ENCODE measurements at places on chromosomes 6 and 20.

DNA sequence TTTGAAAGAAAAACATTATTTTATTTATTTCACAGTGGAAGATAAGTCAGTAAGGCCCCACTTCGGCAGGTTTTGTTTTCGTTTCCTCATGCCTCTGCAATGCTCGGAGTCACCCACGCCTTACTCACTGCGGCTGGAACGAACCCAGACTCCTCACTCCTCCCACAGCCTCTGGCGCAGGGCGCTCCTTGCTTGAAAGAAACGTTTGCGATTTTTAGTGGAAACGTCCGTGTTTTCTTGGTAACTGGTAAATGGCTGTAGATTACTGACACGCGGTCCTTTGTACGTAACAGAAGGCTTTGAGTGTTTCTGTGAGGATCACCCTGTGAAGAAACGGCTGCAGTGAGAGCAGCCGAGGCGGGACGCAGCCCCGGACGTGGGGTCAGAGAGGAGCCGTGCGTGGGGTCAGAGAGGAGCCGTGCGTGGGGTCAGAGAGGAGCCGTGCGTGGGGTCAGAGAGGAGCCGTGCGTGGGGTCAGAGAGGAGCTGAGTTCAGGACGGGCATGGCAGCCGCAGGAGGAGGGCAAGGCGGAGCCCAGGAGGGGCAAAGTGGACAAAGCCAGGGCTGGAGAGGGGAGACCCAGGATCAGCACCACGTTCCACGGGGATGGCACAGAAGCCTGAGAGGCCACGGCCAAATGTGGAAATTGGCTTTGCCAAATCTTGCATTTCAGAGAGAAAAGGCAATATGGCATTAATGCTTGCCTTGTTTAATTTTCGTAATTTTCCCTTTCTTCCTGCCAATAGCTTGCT lies 198.6 kb upstream of the THBS2 start:
- DNase-seq = no peak

DNA sequence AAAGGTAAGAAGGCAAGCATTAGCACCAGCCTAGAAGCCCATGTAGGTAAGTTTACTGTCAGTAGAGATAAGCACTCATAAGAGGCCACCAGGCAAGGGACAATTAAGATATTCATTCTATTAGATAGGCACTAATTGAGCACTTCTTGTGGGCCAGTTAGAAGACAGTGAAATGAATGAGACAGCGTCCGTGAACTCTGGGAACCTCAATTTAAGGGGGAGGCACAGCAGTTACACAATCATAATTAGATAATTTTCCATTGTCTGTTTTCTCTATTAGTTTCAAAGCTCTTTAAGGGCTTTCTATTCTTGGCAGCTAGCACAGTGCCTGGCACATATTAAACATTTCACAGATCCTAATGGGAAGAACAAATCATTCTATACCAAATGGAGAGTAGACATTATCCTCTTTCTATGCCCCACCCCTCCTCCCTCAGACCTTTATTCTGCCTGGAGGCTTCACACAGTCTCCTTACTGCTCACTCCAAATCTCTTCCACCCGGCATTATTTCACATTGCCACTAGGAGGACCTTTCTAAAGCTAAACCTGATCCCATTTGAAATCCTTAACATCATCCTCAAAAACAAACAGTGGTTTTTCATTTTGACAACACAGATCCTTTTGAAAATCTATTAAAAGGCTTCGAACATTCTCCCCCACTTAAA lies 529.6 kb downstream of the ADGRB3 start:
- DNase-seq = no peak

- DNase-seq = no peak
Observed at GRCh38 chr6:67811239-67812037, 823.6 kb upstream of the ADGRB3 start.

DNA sequence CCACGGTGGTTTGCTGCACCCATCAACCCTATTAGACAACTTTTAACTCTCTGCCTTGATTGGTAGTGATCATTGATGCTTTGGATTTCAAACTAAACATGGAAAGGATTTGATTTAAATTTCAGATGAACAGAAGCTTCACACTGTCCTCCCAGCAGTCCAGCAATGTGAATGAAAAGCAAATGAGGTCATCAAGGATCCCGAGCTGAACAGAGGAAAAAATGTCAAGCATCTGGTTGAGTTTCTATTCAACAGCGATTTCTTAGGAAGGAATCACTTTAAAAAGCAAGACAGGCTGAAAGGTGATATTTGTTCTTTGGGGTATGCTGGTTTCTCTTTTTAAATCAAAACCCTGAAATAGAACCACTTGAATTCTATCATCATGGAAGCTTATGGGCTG lies 10.6 kb upstream of the SAMD3 start:
- DNase-seq = no peak

DNA sequence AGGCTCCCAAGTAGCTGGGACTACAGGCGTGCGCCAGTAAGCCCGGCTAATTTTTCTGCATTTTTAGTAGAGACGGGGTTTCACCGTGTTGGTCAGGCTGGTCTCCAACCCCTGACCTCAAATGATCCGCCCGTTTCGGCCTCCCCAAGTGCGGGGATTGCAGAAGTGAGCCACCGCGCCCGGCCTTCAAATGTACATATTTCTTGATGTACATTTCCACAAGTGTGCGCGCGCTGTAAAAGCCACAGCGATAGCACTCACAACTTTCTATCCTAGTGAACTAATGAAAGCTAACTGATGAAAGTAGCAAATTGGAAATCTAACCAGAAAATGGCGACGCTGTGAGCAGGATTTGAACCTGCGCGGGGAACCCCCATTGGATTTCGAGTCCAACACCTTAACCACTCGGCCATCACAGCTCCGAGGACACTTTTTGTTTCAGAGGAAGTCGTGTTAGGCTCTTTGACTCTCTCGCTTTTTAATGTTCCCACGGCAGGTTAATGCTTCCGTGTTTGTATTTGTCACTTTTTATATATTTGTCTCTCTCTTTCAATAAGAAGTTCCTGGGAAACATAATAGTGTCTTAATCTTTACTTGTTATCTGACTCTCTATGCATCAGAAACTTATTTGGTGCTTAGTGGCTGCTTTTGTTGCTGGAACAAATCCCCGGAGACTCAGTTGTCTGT lies 199.4 kb upstream of the ZNF184 start:
- DNase-seq = peak; percentile 48

- DNase-seq = no peak
Observed at GRCh38 chr6:50681213-50681824, 32.0 kb upstream of the TFAP2D start.

GRCh38 chr6:26156850-26157250 lies 69.6 kb downstream of the HFE start:
- DNase-seq = peak; percentile 78

DNA sequence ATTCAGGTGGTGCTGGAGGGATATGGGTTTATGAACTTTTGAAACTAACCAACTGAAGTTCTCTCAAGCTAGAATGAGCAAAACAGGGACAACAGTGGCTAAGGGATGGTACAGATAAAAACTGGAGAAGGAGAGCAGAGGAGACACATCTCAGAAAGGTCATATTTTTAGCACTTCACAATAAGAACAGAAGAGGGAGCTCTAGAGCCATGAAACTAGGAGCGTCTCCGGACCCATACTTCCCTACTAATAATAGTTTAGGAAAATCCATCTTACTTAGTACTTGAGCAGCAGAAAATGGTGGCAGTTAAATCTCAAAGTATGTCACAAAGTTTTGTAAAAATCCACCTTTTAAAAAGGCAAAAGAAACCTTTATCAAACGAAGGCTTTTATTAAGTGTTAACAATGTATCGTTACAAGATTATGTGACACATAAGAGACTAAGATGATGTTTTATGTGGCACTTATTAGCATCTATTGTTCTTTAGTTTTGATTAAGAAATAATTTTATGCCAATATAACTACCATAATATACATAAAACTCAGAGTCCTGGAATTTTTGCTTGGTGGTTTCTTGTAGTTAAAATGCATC lies 278.6 kb downstream of the TBC1D32 start:
- no peak for DNase-seq

DNA sequence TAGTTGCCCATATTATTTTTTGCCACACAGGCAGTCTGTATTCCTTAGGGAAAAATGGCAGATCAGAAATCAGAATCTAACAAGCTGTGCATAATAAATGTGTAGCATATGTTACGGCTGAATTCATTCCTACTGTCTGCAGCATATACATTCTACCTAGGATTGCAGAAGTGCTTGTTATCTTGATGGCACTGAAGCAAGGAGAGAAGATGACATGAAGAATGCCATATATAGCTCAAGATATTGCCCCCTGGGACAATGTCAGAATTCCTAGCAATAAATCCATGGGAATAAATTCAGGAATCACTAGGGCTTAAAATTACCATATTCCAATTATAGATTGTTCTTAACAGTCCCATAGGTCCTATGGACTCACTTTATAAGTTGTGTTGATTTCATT lies 293.0 kb upstream of the CNR1 start:
- DNase-seq = no peak

GRCh38 chr6:14757418-14757817 lies 488.5 kb upstream of the JARID2 start:
- DNase-seq = no peak

- DNase-seq = no peak
Observed at GRCh38 chr20:13852306-13852705, 67.5 kb downstream of the NDUFAF5 start.

DNA sequence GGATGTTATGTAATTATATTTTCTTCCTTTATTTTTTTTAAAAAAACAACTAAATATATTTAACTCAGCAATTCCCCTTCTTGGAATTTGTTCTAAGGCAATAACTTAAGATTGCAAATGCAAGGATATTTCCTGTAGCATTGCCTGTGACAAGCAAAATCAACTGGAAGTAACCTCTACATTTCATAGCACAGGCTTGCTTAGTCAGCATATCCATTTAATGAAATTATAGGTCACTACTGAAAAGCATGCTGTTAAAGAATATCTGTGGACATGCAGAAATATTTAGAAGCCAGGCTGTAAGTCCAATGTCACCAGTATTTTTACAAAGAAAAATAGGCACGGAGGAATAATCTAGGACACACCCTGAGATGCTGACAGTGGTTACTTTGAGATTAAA lies 8.7 kb upstream of the MEP1A start:
- no peak for DNase-seq

DNA sequence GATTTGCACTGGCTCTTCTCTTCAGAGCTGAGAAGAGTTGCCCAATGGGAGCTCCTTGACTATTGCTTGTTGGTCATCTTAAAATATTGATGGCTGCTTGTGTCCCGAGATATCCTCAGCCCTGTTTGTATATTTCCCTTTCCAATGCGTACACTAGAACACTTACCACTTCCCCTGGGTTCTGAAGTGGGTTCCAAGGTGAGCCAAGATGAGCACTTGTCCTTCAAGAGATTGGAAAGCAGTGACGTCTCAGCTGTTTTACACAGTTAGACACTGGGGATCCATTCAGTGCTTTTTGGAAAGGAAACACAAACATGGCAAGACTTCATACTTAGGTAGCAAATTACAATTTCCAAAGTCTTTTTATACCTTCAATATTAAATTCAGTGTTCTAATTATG lies 716.4 kb upstream of the CITED2 start:
- no peak for DNase-seq

DNA sequence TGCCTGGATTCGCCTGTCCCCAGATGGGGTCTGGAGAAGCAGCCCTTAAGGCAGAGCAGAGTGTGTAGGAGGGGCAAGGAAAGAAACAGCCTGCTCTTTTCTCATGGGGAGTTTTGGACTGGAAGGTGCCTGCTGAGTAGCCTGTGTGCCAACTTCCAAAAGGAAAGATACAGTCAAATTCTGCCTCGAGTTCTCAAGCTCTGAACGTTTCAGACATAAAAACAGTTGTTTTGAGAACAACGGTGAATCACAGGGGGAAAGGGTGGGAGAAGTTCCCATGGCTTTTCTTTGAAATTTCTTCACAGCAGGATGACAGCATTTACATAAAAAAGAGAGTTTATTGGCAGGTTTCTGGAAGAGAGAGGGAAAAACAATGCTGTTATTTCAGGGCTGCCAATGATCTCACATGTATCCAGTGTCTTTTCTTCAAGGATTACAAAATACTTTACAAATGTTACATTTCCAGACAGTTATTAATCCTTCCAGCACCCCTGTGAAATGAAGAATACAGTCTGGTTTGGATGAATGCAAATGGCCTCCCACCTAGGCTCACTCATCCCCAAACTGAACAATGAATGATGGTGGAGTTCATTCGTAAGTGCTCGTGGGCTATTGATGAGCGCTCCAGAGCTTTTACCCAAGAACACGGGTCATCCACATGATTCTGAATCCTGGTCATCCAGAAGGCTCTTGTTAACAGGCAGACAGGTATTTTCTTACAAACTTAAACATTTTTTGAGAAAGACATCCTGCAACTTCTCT lies 33.8 kb upstream of the ECI2 start:
- DNase-seq = no peak

GRCh38 chr20:62148908-62149314 lies 5.3 kb downstream of the SS18L1 start:
- no peak for DNase-seq

DNA sequence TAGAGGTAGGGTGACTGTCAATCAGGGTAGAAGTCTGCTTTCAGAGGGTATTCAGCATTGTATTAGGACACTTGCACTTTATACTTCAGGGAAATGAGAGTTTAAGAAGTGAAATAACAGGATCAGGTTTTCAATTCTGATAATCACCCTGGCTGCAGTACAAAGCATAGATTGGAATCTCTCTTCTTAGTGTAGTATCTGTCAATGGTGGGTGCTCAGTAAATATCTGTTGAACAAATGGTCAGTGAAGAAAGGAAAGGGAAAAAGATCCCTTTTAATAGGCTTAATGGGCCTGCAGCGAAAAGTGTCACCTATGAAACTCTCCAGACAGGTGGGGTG lies 18.7 kb downstream of the TUBB2B start:
- no peak for DNase-seq

- no peak for DNase-seq
Observed at GRCh38 chr20:61279621-61280150, 27.6 kb downstream of the CDH4 start.

DNA sequence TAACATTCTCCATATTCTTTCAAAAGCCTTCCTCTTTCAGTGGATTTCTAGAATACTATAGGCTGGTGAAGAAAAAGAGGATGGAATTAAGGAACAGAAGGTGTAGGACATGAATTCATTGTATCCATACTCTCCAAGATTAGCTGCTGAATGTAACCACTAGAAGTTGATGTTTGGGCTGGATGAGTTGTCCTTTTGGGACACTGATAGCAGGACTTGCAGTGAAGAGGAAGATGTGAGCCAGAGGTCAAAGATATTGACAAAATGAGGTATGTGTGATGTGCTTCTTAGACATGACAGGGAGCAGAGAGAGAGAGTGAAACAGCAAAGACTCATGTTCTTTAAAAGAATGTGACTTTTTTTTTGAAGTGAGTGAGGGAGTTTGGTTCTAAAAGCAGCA lies 134.3 kb upstream of the MAN1A1 start:
- no peak for DNase-seq

- no peak for DNase-seq
Observed at GRCh38 chr20:840503-840857, 7.0 kb downstream of the FAM110A start.

- no peak for DNase-seq
Observed at GRCh38 chr20:37209193-37209592, 29.8 kb upstream of the MROH8 start.

GRCh38 chr6:153767127-153767526 lies 271.9 kb upstream of the OPRM1 start:
- no peak for DNase-seq

DNA sequence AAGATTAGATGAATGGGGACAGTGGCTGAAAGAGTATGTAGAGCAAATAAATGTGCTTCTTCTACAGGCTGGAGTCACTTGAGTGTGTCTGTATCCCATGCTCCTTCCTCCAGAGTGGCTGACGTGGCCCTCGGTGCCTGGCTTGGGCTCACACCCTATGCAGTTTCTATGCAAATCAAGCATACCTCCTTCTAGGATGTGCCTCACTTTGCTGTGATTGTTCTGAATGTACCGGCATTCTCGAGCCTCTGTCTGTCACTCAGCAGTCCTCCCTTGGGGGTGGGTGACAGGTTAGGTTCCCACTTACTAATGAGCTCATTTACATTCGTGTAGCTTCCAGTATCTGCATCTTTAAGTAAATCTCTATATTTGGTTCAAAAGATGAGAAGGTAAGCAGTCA lies 55.1 kb upstream of the HDDC2 start:
- no peak for DNase-seq

Measured in activated naive CD8-positive, alpha-beta T cell treated with anti-CD3 and anti-CD28 coated beads for 36 hours (primary cell).